ENCODE measurements at places on chromosomes 4 and X.

GRCh38 chrX:132489578-132490419 is 961 bp upstream of the MBNL3 start:
- DNase-seq = peak; percentile 36

GRCh38 chrX:3221643-3222042 is 124.8 kb downstream of the MXRA5 start:
- DNase-seq = no peak

DNA sequence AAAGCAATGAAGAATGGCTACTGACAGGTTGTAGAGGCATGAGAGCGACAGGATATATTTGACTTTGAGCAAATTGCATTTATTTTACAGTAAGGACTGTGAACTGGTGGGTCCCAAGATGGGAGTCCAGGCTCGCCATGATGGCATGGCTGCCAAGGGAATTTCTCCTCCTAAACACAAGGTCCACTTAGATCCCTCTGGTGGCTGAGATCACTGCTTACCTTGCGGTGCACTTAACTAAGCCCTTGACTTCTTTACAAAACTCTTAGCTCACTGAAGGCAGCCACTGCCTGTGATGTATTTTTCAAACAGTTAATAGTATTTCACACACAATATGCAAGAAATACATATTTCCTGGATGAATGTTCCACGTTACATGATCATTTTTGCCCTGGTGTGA is 50.3 kb upstream of the SORBS2 start:
- DNase-seq = no peak

GRCh38 chr4:169621731-169622492 is 1.5 kb downstream of the CLCN3 start:
- DNase-seq = no peak

GRCh38 chrX:13837290-13837745 is 20.4 kb upstream of the GPM6B start:
- no peak for DNase-seq

DNA sequence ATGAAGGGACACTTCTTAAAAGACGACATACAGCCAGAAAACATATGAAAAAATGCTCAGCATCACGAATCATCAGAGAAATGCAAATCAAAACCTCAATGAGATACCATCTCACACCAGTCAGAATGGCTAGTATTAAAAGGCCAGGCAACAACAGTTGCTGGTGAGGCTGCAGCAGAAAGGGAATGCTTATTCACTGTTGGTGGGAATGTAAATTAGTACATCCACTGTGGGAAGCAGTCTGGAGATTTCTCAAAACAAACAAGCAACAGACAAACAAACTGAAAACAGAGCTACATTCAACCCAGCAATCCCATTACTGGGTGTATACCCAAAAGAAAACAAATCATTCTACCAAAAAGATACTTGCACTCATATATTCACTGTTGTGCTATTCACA is 197.9 kb downstream of the EVC2 start:
- no peak for DNase-seq

DNA sequence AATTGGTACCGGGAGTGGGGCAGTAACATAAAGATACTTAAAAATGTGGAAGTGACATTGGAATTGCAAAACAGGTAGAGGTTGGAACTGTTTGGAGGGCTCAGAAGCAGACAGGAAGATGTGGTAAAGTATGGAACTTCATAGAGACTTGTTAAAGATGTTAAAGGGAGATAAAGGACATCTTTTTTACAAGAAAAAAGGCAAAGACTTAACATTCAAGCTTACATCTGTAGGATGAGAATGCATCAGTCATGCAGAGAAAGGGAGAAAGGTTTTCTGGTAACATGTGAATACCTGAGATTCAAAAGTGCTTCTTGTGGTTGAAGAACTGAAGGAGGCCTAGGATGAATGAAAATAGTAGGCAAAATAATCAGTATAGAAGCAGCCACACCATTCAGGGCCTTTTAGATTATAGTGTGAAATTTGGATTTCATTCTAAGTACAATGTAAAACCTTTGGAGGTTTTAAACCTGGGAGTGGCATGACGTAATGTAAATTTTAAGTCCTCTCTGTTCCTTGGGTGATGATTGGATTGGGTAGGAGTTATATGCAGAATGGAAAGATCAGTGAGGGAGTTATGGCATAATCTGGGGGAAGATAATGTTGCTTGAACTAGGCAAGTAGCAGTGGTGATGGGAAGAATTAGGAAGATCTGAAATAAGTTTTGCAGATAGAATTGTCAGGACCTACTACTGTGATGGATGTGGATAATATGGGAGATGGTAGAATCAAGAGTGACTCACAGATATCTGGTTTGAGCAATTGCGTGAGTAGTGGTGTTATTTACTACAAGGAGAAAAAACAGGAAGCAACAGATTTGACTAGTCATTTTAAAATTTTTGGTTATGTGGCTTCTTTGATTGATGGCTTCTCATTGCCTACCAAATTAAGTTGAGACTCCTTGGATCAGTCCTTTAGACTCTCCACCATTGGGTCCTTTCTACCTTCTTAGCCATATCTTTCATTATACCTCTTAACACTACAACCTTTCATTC is 138.7 kb downstream of the VSIG4 start:
- DNase-seq = no peak

DNA sequence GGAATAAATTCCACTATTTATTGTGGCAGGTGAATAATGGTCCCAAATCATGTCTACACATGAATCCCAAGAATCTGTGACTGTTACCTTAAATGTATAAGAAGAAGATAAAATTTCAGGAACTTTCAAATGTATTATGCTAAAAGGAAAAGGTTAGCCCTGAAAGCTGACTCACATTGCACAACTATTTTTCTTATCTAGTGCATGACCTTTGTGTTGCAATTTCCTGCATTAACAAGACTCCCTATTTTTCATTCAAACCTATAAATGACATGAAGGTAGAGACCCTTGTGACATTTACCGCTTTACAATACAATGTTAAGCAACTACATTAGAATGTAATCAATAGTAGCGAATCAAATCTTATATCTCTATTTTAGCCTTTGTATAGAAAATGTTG is 36.7 kb downstream of the UBQLN2 start:
- no peak for DNase-seq

DNA sequence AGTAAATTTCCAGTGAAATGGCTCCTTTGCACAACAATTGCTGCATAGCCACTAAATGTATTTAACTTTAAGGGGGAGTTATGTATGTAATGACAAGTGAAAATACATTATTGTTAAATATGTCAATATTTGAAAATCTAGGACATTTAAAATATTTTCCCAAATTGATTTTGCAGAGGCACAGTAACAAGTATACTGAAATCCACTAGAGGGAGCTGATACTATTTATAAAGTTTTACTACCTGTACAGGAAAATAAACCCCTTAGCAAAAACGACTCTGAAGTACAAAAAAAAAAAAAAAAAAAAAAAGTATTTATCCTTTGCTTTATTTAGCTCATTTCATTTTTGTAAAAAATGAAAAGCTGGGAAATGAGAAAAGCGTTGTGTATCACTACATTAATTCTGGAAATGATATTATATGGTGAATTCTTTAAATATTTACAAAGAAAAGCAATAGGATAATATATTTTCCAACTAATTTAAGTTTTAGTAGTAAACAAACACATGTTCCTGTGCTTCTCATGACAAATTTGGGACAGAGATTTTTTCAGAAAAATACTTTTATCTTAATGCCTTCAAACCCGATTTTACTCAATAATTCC is 727.7 kb downstream of the DMD start:
- no peak for DNase-seq

DNA sequence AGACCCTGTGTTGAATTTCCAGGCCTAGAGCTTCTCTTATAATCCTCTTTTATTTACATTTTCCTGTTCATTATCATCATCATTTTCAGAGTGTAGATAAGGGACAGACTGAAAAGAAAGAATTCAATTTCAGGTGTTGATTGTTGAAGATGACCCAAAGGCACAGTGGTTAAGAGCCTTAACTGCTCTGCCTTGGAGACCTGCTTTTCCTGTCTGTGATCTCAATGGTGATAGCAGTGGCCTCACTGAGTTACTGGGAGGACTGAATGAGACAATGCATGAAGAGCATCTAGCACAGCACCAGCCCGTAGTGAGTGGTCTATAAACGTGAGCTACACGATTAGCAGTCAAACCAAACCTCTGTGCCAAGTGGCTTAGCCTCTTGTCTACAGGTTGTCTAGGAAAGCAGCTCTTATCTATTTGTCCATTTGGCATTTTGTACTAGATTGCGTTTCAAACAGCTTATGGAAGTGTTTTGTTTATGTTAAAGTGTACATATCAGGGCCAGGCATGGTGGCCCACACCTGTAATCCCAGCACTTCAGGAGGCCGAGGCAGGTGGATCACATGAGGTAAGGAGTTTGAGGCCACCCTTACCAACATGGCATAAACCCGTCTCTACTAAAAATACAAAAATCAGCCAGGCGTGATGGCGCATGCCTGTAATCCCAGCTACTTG is 41.5 kb downstream of the SETD7 start:
- DNase-seq = no peak

- DNase-seq = peak; percentile 90
Observed at GRCh38 chr4:47831026-47831679, 6.7 kb downstream of the CORIN start.

- DNase-seq = no peak
Observed at GRCh38 chrX:147736045-147736444, 175.7 kb upstream of the FMR1 start.

DNA sequence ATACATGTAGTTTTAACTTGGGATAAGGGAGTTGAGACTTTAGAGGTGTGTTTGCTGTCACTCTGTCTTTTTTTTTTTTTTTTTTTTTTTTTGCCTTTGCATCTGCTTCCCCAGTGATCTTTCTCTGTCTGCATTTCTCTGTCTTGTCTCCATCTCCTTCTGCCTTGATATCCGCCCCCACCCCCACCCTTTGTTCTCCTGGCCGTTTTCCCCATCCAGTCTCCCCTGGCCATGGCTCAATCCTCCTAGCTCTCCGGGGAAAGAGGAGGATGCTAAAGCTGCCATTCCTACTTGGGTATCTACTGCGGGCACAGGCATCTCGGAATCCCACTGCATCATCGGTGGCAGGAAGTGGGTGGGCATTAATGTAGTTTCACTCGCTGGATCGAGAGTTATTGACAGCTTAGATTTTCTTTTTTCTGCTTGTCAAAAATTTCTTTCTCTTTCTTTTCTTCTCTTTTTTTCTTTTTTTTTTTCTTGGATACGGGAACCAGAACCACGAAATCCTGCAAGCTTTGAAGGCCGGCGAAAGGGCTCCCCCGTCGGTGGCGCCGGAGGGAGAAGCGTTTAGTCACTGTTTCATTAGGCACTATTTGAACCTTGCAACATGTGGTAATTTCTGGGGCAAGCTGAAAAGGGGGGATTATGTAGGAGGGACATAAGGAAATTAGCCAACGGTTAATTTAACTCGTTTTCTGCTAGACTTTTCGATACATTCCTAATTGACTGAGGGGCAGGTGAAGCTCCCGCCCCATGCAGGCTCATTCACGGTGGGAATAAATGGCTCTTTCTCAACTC is 8.2 kb downstream of the GSX2 start:
- DNase-seq = no peak

- peak; percentile 35 for DNase-seq
Observed at GRCh38 chrX:86806786-86807185, 658.5 kb downstream of the DACH2 start.

DNA sequence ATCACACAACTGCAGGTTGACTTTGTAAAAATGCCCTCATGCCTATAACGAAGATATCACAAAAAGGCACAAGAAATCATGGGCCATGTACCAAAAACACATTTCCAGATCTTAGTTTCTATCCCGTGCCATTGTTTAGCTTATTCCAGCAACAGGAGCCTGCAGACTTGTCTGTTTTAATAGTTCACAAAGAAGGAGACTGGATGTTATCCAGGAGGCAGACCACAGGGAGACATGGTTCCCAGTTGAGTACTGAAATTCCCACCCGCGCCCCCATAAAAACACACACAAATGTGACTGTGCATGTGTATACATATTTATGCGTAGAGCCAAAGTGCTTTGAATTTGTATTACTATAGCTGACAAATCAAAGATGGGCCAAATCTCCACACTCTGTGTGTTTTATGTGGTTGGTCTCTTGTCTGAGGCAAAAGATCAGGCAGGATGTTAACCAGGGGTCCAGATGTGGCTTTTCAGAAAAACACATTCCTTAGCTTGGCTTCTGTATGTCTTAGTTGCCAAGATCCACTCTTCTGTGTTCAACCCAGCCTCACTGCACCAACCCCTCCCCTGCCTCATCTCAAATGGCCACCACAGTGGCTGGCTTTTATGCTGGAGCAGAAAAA is 469.2 kb upstream of the DIPK2B start:
- DNase-seq = no peak

- no peak for DNase-seq
Observed at GRCh38 chr4:169251291-169252235, 19.2 kb downstream of the SH3RF1 start.

GRCh38 chr4:128461291-128462102 is 173.9 kb upstream of the PGRMC2 start:
- peak; percentile 72 for DNase-seq

- DNase-seq = no peak
Observed at GRCh38 chr4:169341490-169341889, 70.7 kb upstream of the SH3RF1 start.
